Right kidney (tissue), 9 donors: ENCODE measurements at places on chromosomes 12 and 14.

DNA sequence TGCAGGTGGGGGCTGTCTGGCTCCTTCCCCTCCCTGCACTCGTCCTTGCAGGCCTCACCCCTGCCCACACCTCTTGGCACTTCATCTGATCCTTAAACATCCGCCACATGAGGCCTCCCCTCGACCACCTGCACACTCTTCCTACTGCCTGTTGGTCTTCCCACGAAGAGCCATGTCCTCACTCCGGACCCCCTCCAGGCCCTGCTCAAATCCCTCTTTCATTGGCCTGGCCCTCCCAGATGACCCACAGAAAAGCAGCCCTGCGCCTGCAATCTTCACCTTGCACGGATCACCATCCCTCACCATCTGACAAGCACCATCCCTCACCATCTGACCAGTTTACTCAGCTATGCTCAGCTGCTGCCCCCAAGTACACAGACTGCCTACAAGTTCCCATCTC is 193.6 kb downstream of the BCL11B start:
- DNase-seq: no peak

GRCh38 chr12:124307556-124307825 is 12.6 kb downstream of the RFLNA start:
- DNase-seq: no peak

- DNase-seq: no peak
These were observed 72.7 kb upstream of the MANSC4 start for GRCh38 chr12:27852742-27853141.

DNA sequence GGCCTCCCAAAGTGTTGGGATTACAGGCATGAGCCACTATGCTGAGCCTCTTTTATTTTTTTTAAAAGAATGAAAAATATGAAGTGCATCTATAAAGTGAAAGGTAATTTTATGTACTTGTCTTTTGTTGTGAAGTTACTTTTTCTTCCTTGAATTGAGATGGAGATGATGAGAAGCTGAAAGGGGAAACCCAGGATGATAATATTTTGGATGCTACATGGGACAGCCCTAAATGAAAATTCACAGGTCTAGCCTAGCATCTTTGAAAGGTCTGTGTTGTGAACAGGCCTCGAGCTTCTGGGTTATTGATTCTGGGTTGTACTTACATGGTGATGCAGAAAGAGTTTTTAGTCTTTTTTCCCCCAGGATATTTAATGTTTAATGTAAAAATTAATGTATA is 14.6 kb downstream of the DIP2B start:
- no peak for DNase-seq

GRCh38 chr12:70507442-70507841 is 129.8 kb downstream of the PTPRB start:
- no peak for DNase-seq

GRCh38 chr12:109458771-109459208 is 18.3 kb downstream of the KCTD10 start:
- DNase-seq: peak; percentile 49

- no peak for DNase-seq
These were observed 88.2 kb downstream of the SSPN start for GRCh38 chr12:26283617-26284016.

GRCh38 chr14:82667501-82667900 is 1133.8 kb upstream of the SEL1L start:
- no peak for DNase-seq

DNA sequence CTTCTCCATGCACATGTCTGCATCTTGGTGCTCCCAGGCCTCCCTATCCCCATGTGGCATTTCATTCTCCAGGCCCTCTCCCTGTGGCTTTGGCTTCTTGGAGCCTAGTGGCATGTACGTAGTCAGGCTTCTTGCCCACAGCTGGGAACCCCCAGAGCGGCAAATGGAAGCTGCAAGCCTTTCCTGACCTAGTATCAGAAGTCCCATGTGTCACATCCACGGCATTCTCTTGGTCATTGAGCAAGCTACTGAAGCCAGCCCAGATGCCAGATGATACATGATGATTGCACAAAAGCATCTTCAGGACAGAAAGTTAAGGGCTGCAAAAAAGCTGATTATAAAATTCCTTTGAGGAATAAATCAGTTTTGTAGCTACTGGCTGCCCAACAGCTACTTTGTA is 154.9 kb downstream of the PELI2 start:
- no peak for DNase-seq

GRCh38 chr12:57813971-57814772 is 4.4 kb downstream of the AVIL start:
- DNase-seq: no peak

DNA sequence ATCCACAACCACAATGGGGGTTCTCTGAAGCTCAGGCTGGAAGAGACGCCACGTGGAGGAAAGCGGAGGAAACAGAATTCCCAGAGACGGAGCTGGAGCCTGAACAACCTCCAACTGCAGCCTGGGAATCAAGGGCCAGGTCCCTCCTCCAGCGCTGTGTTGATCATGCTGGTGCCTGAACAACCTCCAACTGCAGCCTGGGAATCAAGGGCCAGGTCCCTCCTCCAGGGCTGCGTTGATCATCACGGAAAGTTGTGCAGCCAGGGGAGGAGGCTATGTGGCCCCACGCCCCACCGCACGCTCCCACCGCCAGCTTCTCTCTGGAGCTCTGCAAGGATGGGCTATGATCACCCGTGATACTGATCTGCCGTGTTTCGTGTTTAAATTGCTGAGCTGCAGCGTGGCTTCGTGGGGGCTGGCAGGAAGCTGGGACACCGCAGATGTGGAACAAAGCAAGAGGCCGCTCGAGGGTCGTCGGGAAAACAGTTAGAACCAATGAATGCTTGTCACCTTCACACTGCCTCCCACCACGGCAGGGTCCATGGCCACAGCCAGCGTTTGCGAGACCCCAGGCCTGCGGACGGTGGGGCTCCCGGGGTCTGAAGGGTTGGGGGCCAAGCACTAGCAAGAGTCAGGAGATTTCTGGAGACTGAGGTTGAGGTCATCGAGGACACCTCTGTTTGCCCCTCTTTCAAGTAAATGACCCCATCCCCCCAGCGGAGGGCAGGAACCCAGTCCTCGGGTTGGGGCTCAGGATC is 51.8 kb upstream of the FBRSL1 start:
- no peak for DNase-seq

DNA sequence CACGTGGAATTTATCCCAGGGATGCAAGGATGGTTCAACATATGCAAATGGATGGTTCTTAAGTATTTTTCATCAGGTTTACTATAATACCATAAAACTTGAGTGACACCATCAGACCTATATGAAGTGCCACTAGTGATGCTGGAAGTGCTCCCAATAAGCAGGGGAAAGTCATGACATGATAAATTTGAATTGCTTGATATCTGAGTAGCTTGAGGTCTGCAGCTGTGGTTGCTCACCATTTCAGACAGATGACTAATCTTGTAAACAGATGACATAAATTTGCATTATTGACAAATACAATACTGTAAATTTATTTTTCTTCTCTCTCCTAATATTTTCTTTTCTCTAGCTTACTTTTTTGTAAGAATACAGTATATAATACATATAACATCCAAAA is 13.7 kb upstream of the PRPF39 start:
- no peak for DNase-seq

GRCh38 chr14:66496911-66497310 is 10.7 kb downstream of the CCDC196 start:
- DNase-seq: no peak

DNA sequence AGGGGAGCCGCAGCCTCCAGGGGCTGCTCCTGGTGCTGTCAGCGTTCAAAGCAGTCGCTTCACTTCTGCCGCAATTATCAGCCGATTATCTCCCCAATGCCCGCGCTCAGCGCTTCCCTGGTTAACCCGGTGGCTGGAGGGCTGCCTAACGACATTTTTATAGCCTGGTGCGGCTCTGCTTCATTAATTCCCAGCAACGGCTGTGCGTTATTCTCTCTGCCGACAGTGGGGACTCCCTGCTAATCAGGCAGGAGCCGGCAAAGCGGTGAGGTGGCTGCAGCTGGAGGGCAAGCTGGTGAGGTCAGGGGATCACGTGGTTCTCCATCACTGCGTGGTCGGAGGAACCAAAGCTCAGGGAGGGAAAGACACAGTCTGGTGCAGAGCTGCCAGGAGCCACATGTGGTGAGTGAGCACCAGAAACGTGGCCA is 62.9 kb downstream of the GLRX5 start:
- peak; percentile 41 for DNase-seq

- DNase-seq: no peak
These were observed 76.4 kb downstream of the C12orf50 start for GRCh38 chr12:87952850-87953249.

DNA sequence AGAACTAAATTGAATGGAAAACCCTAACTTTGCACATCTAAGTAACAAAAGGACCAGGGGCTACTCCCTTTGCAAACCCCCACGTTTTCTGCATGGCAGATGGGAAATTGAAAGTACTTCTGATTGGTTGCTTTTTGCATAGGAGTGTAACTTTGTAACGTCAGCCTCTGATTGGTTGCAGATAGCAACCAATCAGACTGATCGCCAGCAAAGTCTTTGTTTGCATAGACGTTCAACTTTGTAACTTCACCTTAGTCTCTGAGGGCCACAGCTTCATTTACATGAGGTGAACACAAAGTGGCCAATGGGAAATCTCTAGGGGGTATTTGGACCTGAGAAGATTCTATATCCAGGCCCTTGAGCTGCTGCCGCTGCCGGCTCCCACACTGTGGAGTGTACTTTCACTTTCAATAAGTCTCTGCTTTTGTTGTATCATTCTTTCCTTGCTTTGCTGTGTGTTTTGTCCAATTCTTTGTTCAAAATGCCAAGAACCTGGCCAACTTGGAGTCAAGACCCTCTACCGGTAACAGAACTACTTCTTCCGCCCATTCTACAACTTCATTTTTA is 102.5 kb upstream of the PRICKLE1 start:
- DNase-seq: no peak

DNA sequence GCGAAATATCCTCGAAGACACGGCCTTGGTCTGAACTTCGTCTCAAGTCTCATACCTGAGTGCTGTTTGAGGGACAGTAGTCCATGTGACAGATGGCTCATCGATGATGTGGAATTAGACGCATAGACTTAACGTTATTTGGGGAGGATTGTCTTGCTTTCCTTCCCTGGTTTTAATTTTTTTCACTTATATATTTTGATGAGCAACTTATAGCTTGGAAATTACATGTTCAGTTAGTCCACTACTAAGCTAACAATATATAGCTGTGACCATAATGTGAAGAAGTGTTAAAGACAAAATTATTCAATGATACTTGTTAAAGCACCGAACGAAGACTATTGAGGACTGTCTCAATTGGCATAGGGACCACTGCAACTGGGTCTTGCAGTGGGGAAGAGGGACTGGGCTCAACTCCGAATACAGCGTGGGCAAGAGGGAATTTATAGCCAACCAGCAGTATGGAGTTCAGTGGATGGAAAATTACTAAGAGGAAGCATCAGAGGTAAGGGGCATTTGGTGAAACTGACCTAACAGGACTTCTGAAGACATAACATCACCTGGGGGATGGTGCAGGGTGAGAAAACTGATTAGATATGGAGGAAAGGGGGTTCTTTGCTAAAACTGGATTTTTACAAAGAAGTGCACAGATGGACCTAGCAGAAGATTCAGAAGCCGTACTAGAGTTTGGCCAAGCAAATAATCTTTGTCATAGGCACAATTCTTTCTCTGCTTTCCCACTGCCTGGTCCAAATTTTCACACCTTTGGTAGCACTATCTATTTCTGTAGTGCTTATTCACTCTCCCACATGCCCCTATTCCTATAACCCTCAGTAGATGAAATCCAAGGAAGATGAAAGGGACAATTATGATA is 910 bp upstream of the TM7SF3 start:
- no peak for DNase-seq

GRCh38 chr12:69298947-69299346 is 49.2 kb upstream of the LYZ start:
- no peak for DNase-seq

DNA sequence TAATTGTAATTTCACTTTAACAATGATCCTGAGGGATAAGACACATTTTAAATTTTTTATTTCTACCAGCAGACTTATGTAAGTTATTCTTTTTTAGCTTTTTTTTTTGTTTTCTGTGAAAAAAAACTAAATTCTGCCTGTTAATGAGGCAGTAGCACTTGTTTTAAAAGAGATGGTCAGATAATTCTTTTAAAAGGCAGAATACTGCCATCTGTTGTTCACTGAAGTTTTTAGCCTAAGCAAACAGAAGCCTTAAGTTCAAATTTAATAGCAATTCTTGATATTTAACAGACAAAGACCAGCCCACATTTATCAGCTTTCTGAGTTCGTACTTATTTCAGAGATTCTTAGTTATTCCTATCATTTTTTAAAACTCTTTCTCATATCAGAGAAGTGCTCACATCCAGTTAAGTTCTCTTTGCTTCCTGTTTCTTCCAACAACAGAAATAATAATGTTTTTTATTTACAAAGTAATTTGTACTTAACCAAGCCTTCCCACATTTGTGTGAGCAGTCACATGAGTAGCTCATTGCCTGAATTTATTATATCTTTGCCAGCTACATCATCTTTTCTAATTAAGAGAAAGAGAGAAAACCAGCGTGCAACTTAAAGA is 93.4 kb upstream of the SLCO1C1 start:
- DNase-seq: peak; percentile 16

- no peak for DNase-seq
These were observed 73.8 kb downstream of the DRAM1 start for GRCh38 chr12:101951002-101951670.

GRCh38 chr14:77158175-77158881 is 16.7 kb upstream of the ZDHHC22 start:
- DNase-seq: no peak

DNA sequence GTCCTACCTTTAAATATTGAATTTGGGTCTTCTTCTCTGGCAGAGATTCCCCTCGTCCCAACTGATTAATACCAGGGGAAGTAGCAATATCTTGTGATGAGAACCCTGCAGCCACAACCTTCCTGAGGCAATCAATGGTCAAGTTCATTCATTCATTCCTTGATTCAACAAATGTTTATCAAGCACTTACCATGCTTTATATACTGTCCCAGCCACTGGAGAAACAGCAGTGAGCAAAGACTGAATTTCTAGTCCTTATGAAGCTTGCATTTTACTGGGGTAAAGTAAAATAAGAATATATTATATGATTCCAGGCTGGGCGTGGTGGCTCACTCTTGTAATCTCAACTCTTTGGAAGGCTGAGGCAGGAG is 300 bp upstream of the GIT2 start:
- no peak for DNase-seq

GRCh38 chr14:103581206-103581605 is 18.4 kb downstream of the COA8 start:
- DNase-seq: no peak

DNA sequence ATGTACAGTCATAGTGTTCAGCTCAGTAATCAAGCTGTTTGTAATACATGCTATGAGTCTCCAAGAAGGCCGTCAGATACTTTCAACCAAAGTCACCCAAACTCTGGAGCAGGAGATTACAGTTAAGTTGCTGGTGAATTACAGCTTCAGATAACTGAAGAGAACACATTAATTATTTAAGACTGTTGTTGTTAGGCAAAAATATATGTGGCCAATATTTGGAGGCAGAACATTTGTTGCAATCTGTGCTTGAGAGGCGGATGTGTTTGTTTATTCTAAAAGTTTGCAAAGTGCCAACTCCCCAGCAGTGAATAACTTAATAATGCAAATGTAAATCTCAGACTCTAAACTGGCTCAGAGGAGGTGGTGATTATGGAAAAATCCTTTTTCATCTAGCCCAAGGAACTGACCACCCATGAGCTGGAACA is 300.7 kb upstream of the TBX3 start:
- DNase-seq: no peak
